ENCODE measurements at places on chromosomes 7 and 10.

- no peak for DNase-seq
These were observed 3.8 kb upstream of the DMTF1 start for GRCh38 chr7:87148332-87148955.

GRCh38 chr7:32191305-32191704 lies 121.1 kb upstream of the PDE1C start:
- no peak for DNase-seq

GRCh38 chr7:139853506-139854123 lies 24.6 kb downstream of the TBXAS1 start:
- DNase-seq = no peak

- no peak for DNase-seq
These were observed 154.7 kb downstream of the PON1 start for GRCh38 chr7:95169678-95170077.

- DNase-seq = no peak
These were observed 105.8 kb downstream of the ARMH3 start for GRCh38 chr10:101950213-101950612.
